ENCODE measurements at places on chromosomes 16 and 17.

DNA sequence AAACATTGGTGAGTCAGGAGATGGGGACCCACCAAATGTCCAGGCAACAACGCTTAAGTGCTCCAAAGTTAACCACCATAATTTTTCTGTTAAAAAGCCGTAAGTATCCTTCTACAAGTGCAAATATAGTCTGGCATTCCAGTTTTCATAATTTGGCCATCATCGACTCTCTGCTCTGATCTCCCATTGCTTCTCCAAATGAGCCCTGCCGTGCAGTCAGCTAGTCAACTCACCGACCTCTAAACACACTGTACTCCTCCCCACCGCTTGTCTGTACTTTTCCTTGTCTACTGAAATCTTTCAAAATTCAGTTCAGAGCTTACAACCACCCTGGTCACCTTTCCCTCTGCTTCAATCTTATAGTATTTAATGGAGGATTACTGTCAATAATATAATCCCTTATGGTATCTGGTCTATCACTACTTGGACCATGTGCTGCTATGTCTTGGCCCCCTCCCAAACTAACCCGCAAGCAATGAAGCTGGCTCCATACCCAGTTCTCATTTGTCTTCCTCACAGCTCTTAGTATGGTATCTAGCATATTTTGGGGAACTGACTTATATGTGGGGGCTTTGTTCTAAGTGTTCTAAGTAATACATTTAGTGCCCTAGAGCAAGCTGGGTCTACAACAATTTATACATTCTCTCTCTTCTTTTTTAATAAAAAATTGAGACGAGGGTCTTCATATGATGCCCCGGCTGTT lies 52.7 kb upstream of the SLC25A19 start:
- DNase-seq: no peak

DNA sequence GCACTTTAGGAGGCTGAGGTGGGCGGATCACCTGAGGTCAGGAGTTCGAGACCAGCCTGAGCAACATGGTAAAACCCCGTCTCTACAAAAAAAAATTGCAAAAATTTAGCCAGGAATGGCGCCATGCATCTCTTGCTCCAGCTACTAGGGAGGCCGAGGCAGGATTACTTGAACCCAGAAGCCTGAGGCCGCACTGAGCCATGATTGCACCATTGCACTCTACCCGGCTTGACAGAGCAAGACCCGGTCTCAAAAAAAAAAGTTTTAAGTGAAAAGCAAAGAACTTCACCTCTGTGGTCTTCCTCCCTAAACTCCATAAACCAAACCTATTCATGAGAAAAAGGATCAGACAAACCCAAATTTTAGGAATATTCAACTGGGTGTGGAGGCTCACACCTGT lies 7.0 kb downstream of the CD2BP2 start:
- no peak for DNase-seq

DNA sequence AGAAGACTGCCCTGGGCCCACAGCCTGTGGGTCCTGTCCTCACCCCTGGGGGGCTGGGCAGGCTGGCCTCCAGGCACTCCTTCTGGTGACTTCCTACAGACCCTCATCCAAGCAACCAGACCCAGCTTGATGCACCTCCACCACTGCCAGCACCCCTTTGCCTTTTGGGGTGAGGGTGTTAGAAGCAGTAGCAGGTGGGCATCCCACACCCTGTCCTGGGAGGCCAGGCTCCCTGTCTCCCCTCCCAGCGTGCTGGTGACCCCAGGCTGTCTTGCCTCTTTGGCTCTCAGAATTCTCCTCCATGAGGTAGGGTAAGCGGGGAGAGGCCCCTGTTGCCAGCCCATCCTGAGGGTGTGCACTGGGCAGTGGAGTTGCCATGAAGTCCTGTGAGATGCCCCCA lies 33.4 kb downstream of the B9D1 start:
- DNase-seq: no peak

DNA sequence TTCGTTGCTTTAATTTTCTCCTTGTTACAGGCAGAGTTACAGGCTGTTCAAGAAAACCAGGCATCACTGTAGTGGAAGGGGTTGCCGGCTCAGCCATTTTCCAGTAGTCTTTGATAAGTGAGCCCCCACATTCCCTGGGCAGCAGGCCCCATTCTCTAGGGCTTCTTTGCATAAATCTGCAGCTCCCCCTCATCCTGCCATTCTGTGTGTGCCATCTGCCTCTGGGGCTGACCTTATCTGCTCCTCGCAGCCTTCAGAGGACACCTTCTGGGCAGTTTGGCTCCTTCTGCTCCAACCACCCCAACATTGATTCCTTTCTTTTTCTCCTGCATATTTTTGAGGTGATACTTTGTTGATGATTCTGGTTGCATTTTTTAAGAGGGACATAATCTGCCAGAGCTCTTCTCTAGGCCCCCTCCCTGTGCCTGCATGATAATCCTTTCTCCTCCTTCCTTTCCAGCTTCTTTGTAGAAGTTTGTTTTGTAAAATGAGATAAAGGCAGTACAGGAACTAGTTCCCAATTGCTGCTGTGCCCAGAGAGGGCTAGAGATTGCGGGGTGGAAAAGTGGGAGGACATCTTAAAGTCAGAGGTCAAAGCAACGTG lies 17.1 kb downstream of the RND2 start:
- no peak for DNase-seq

DNA sequence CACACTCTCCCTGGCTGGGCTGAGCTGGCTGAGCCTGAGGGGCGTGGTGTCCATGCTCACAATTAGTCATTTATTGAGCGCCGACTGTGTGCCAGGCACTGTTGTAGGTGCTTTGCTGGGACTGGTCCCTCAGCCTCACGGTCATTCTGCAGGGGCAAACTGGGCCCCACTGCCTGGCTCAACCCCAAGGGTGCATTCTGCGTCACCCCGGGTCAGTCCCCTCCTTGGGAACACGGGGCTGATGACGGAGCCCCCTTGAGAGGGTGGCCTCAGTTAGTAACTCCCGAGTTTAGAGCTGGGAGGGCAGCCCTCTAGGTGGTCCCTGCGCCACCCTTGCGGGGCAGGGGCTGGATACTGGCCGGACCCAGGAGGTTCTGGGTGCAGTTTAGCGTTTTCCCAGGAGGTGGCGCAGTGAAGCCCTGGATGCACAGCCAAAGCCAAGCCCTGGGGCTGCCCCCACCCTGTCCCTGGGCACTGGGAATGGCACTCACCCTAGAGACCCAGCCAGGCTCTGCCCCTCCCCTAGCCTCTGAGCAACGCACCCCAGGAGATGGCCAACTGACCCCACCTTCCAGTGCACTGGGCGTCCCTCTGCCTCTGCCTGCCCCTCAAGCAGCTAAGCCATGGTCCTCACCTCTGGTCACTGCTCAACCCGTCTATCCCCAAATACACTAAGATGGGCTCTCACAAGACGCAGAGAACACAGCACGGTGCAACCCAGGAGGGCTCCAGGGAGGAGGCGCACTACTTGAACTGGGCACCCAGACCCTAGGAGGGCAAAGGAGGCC lies 243.2 kb upstream of the GSE1 start:
- no peak for DNase-seq

DNA sequence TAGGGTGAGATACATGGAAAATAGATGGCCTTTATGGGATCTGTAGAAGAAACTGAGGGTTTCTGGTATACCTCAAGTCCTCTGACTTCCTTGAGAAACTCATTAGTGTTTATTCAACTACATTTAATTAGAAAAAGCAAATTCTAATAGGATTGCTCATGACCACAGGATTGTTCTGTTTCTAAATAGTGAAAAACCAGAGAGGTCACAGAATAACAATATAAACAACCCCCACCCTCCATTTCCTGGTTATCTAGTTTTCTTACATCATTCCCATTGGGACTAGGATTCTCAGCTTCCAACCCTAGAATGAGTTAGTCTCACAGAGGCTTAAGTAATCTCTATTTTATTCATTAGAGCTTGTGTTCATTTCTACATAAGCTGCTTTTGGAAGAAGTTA lies 30.0 kb downstream of the SF3B3 start:
- DNase-seq: no peak

GRCh38 chr16:89093602-89094251 lies at the start of gene ACSF3:
Gene ACSF3 (plus strand): TSS chr16:89093852. CDS start chr16:89100682, 6,830 bp downstream.
- peak; percentile 83 for DNase-seq

DNA sequence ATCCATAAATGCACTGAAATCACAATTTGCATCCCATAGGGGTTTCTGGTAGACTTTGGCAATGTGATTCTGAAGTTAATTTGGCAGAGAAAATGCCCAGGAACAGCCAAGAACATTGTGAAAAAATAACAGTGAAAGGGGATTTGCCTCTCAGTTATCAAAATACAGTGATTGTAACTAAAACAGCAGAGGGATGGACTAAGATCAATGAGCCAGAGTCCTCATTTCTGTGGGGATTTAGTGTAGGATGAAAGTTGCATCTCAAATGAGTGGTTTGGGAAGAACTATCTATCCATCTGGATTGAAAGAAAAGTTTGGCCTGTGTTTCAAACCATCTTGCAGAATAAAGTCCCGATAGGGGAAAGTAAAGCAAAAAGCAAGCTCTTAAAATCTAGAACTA lies 28.1 kb downstream of the MYBBP1A start:
- DNase-seq: no peak

DNA sequence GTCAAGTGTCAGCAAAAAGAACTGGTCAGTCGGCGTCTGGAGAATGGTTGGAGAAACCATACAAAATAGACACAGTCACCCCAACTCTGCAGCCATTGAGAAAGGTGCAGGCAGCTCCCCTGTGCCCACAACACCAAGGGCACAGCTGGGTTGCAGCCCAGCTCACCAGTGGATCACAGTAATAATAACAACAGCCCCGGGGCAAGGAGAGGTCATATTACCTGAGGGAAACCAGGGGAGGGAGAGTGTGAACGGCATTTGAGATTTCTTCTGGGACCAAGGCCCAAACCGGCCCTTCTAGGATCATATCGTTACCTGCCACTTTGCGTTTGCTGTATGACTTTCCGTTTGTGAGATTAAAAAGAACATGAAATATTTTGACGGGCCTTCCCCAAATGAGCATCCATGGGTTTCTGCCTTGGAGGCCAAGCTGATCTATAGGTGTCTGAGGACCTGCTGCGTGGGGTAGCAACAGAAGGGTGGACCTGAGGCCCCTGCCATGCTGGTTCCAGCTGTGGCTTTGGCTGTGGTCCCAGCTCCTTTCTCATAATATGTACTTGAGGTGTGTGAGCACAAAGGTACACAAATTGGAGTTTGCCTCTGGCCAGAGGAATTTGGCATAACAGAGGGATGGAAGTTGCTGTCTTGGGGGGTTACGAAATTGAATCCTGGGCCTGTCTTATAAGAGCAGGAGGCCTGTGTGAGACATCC lies 154.6 kb downstream of the CMIP start:
- DNase-seq: no peak

GRCh38 chr16:1963806-1964505 lies 670 bp downstream of the RPS2 start:
- DNase-seq: no peak

- no peak for DNase-seq
These were observed 14.1 kb downstream of the NUP88 start for GRCh38 chr17:5405400-5405799.

- DNase-seq: no peak
These were observed 323 bp downstream of the ST3GAL2 start for GRCh38 chr16:70438585-70438968.

DNA sequence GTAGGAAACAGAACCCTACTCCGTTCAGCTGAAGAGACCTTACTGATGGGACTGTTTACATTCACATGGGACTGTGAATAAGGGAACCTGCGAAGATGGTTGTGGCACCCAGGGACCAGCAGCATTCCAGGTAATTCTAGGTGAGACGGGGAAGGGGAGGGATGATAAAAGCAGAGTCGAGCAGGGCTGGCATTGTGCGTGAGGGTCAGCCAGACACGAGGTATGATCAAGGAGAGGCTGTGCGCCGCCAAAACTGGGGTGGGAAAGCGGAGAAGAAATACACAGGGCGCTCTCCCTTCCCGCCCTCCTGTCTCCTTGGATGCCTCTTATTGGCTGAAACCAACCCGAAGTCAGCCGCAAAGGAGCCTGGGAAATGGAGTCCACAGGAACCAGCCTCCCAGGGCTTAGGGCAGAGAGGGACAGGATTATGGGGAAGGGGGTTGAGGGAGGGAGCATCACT lies 38.4 kb upstream of the CSNK2A2 start:
- no peak for DNase-seq

DNA sequence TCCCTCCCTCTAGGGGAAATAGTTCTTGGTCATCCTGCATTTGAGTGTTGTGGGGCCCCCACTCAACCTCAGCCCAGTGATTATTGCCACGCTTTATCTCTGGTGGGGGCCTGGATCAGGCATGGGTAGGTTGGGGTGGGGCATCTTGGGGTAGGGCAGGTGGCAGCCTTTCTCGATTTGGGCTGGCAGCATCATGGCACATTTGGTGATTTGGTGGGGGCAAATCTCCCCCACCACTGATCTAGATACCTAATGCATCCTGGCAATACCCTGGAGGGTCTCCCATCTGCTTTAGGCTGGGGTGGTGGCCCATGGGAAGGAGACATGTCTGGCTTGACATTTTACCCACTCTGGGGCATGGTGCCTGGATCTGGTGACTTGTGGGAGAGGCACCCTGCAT lies 40.2 kb downstream of the NLRP1 start:
- no peak for DNase-seq

- no peak for DNase-seq
These were observed 22.1 kb downstream of the SLC7A6 start for GRCh38 chr16:68286153-68287074.

DNA sequence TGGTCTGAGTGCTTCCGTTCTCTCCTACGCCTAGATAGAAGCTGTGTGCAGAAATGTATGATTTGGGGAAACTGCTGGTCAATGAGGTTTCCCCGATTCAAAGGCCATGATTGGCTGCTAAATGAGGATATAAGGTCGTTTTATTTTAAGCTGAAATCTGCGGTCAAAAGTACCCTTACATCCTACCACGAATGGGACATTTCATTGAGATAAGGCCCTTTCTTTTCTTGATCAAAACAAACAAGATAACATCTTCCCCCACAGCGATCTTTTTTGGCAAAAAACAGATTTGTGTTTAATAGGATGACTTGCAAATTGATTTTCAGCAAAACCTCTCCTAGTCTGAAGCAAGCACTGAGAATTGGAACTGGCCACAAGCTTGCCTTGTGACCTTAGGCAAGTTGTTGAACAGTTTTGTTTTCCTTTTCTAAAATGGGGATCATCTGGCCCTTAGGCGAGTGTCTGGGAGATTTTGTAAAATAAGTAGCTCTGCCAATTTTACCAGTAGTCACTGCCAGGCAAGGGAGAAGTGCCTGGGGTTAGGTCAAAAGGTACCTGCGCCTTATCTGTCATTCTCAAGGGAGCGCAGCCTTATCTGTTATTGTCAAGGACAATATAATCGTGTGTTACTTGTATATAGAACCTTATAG lies 635 bp downstream of the SCPEP1 start:
- no peak for DNase-seq

- peak; percentile 72 for DNase-seq
These were observed at the start of gene ADORA2B for GRCh38 chr17:15944759-15945526. Gene ADORA2B (plus strand): TSS chr17:15945130. CDS start chr17:15945249, 119 bp downstream.

GRCh38 chr16:74756203-74756602 lies 18.4 kb downstream of the FA2H start:
- DNase-seq: no peak

DNA sequence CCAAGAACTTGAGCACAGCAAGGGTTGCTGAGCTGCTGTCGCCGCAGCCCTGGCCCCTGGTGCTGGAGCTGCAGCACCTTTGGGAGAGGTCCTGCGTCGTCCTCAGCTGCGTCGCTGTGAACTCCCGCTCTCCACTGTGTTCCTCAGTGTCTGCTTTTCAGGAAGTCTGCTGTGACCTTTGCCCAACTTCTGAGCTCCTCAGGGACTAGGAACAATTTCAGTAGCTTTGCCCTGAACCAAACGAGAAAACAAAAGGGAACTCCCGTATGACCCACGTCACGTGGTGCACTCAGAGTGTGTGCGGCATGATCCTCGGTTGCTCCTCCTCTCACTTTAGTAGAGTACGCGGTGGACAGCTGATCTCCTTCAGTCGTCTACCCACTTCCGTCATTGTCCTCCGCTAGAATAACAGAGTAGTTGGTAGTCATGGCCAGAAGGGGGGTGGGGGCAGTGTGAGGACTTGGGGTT lies 44.2 kb downstream of the WDR45B start:
- DNase-seq: no peak

All from natural killer cell treated with Interleukin-12 subunit alpha and Interleukin-12 subunit beta and Interleukin-15 and Interleukin-18, amount 100 ng/mL, for 72 hours (primary cell).